GM13977 (cell line): ENCODE measurements at places on chromosomes 6 and 20.

GRCh38 chr6:163526346-163526745, 111.8 kb downstream of the QKI start:
- DNase-seq, result no peak

GRCh38 chr6:147954938-147955337, 387.7 kb upstream of the SASH1 start:
- DNase-seq, result no peak

- no peak for DNase-seq
Observed at GRCh38 chr6:43988801-43989200, 138.5 kb downstream of the MRPL14 start.

- DNase-seq, result no peak
Observed at GRCh38 chr6:15744818-15745402, 82.1 kb upstream of the DTNBP1 start.

DNA sequence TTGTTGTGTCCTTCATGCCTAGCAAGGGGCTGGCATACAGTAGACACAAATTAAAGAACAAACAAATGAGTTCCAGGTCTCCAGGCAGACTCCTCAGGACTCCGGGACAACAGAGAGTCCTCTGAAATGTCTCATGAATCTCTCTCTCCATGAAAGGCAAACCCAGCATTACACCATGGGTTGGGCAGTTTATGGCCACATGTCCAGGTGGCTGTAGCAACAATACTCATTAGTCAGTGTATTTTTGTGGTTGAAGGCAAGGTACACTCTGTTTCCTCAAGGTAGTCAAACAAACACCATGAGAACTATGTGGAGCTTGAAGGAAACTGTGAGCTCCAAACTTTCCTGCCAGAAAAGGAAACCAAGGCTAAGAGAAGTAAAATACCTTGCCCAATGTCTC, 62.2 kb downstream of the KCNB1 start:
- no peak for DNase-seq

DNA sequence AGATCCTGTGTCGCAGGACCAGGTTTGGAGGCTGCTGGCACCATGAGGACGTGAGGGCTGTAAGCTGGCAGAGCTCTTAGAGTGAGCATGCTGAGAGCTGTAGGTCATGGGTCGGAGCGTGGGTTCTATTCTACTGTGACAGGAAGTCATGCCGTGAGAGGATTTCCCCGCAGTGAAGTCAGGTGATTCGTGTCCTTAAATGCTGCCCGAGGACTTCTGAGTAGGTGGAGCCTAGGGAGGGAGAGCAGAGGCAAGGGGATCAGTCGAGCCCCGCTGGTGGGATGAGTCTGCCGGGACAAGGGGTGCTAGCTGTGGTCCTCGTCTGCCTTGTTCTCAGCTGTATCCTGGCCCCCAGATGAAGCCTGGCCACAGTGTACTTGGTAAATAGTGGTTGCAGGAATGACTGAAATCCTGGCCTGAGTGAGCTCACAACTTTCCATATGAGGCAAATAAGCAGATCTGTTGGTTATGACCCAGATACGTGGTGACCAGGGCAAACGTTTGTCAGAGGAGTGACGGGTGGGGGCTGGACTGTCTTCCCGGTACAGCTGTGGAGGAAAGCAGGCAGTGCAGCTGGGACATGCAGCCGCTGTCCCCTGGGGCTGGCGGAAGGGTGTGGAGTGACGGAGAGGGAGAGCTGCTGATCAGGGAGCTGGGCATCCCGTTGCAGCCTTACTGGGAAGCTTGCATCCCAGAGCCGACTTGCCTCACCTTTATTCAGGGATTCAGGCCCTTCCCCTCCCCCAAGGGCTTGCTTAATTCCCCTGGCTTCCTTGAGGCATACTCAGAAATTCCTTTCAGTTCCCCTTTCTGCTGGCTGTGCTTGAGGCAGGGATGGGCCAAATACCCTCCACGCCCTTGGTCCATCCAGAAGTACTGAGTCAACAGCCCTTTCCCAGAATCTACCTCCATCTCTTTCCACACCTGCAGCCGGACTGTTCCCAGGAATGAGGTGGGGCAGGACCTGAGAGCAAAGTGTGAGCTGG, 250.9 kb upstream of the RREB1 start:
- DNase-seq, result peak; percentile 68

- peak; percentile 78 for DNase-seq
Observed at GRCh38 chr6:157946865-157947532, 34.7 kb upstream of the SYNJ2 start.

- no peak for DNase-seq
Observed at GRCh38 chr6:27777614-27778355, 134.4 kb downstream of the OR2B2 start.

DNA sequence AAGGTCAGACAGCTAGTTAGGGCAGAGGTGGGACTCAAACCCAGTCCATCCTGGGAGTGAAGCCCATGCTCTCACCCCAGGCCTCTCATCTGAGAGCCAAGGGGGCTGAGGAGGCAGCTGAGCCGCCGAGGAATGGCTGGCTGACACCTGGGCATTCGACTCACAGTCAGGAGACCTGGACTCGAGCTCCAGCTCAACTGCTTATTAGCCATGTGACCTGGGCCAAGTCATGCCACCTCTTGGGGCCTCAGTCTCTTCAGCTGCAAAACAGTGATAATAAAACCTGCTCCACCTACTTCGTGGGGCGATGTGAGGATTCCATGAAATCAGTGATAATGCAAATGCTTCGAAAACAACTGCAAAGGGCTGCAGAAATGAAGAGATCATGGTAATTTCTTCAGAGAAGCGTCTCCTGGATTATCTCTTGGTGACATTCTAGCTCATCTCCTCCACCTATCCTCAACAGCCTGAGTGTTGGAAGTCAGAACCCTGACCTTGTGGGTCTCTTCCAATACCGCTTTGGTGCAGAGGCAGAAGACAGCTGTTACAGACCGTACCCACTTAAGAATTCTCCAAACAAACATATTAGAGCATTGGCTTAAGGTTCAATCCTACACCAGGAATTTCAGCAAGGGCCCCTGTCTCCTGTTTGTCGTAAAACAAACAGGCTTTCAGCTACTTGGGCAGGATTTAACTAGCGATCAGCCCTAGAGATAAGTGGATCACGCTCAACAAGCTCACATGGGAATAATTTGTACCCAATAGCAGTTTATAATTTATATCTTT, 60.0 kb upstream of the PIM1 start:
- DNase-seq, result no peak

DNA sequence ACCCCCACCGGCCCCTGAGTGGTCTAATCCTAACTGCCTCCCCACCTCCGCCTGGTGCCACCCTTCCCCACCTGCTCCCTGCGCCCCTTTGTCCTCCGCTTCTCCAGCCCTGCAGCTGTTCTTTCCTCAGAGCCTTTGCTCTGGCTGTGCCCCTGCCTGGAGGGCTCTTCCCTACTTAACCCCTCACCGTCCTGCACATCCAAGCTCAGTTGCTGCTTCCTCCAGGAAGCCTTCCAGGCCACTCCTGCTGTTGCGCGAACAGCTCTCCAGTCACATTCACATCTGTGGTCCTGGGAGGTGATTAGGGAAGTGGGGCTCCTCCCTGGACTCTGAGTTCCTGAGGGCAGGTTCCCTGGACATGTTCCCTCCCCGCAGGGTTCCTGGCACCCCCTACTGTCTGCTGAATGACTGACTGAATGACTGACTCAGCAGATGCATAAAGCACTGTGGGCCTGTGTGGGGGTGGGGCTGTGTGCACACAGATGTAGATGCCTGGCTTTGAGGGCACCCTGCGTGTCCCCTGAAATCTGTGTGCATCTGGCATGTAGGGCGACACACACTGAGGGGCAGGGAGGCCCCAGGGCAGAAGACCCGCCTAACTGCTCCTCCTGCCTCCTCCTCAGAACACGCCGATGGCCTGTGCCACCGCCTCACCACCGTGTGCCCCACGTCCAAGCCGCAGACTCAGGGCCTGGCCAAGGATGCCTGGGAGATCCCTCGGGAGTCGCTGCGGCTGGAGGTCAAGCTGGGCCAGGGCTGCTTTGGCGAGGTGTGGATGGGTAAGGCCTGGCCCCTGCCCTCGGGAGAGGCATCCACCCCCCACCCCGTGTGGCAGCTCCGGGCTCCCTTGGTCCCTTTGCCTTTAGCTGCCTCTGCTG, 51.4 kb downstream of the SRC start:
- DNase-seq, result no peak

GRCh38 chr6:27890445-27891319, 21.5 kb downstream of the OR2B2 start:
- peak; percentile 79 for DNase-seq

GRCh38 chr6:35955970-35956369, 35.1 kb upstream of the SRPK1 start:
- DNase-seq, result no peak

- no peak for DNase-seq
Observed at GRCh38 chr6:4957521-4958231, 46.2 kb downstream of the RPP40 start.

GRCh38 chr6:112253498-112253840, 898 bp downstream of the LAMA4 start:
- DNase-seq, result no peak

GRCh38 chr6:123668965-123669591, 32.3 kb upstream of the TRDN start:
- no peak for DNase-seq

- no peak for DNase-seq
Observed at GRCh38 chr6:134520181-134521115, 202.5 kb upstream of the SGK1 start.

- no peak for DNase-seq
Observed at GRCh38 chr6:129262661-129263060, 379.7 kb downstream of the LAMA2 start.

DNA sequence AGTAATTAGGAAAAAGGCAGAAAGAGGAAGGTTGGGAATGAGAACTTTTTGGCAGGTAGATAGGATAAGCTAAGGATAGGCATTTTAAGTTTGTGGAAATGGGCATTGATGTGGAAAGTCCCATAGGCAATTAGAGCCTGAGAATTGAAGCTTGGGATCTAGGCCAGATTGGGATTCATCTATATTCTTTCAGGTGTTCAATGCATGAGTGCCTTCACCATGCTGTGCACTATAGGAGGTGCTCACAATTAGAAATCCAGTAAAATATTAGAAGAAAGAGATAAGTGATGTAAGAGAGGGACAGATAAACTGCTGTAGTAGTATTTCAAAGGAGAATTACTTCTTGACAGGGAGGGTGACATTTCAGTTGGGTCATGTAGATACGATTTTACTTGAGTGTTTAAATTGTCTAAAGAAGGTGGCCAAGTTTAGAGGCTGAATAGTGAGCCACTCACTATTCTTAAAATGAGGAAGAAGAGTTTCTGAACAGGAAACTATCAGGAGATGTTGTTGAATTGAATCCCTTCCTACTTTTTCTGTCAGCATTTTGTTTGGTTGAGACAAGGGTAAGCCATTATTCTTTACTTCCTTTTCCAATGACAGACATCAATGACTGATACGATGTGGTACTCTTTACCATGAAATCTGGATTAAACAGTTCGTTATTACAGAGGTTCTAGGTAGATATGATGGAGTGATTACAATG, 31.0 kb upstream of the CTAGE9 start:
- DNase-seq, result no peak

DNA sequence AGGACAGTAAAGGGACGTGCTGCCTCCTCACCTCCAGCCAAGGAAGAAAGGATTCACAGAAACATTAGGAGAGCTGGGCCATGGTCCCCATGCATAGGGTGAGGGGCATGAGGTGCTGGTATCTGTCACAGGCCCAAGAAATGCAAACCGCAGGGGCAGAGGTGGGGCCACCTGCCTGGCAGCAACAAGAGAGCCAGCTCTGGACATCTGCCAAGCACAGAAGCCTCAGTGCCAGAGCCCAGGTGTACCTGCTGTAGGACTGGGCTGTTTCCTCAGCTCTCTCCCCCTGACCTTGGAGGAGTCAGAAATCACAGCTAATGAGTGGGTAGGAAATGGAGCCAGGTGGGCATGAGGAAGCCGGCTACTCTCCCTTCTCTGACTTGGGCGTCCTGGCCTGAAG, 45.3 kb downstream of the SLC2A12 start:
- DNase-seq, result no peak
